NCI-H524 (cell line): ENCODE measurements at places on chromosomes 2 and 18.

- no peak for DNase-seq
Measured at GRCh38 chr18:73739098-73739497, 408.5 kb downstream of the FBXO15 start.

DNA sequence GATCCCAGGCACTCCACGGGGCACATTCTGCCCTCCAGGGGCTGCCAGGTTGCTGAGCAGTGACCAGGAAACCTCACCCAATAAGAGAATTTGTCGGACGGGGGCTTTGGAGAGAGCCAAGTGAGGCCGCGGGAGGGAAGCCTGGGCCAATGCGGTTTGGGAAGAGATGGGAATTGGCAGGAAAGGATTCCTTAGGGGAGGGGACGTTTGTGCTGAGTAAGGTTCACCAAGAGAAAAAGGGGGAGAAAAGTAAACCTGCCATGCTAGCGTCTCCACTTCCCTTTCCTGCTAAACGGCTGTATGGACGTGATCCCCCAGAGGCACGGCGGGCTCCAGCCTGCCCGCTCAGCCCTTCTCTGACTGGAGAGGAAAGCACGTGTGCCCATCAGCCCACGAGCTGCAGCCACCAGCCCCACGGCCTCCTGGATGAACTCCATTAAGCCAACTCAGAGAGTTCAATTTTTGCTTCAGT is 194.4 kb upstream of the ID2 start:
- DNase-seq, result no peak

DNA sequence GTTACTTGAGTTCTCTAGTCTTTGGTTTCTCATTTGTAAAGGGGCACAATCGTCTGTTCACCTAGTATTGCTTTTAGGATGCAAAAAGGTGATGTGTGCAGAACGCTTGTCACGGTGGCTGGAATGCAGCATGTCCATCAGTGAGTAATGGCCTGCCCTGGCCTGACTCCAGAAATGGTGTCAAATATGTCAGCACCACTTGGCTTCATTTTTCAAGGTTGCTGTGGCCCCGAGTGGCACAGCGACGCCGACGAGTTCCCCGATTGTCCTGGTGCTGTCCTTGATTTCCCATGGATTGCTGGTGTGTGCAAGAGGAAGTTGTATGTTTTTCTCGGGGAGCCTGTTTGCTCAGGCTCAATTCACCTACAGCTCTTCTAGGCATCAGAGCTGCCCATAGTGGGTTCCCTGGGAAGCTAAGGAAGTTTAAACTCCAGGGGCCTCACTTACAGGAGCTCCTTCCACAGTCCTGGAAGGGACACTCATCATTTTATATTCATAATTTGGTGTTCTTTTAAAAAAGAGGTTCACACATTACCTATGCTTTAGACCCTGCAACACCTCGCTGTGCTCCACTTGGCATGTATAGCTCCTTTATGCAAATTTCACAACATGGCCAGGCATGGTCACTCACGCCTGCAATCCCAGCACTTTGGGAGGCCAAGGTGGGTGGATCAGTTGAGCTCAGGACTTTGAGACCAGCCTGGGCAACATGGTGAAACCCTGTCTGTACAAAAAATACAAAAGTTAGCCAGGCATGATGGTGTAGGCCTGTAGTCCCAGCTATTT is 25.6 kb upstream of the ZNF407 start:
- DNase-seq, result no peak

- no peak for DNase-seq
Measured at GRCh38 chr2:154488801-154489200, 209.7 kb upstream of the KCNJ3 start.

DNA sequence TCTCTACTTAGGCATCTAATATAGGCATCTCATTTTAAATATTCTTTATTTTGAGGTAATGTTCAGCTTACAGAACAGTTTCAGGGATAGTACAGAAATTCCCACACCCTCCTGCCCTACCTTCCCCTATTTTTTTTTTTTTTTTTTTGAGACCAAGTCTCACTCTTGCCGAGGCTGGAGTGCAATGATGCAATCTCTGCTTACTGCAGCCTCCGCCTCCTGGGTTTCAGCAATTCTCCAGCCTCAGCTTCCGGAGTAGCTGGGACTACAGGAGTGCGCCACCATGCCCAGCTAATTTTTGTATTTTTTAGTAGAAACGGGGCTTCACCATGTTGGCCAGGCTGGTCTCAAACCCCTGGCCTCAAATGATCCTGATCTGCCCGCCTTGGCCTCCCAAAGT is 97.6 kb downstream of the EPB41L5 start:
- DNase-seq, result no peak

GRCh38 chr2:215797676-215798075 is 215.7 kb downstream of the MREG start:
- no peak for DNase-seq

GRCh38 chr2:172376505-172377125 is 50.8 kb upstream of the ITGA6 start:
- peak; percentile 57 for DNase-seq

DNA sequence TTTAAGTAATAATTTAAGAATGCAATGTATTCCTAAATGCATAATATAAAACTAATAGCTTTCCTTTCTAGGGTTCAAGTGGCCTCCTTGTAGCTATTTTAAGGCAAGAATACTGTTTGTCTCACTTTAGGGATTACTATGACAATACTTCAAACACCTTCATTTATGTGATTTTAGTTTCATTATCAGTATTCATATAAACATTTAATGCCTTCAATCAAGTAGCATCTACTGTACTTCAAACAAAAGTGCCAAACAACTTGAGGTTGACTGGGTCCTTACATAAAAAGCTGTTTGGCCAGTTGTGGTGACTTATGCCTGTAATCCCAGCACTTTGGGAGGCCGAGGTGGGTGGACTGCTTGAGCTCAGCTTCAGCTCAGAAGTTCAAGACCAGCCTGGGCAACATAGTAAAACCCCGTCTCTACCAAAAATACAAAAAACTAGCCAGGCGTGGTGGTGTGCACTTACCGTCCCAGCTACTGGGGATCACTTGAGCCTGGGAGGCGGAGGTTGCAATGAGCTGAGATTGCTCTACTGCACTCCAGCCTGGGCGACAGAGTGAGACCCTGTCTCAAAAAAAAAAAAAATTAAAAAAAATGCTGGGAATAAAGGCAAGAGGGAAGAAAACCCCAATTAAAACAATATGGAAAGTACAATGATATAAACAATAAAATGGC is 9.3 kb downstream of the MEX3C start:
- no peak for DNase-seq

- DNase-seq, result no peak
Measured at GRCh38 chr2:20501974-20502373, 55.1 kb downstream of the RHOB start.

- DNase-seq, result no peak
Measured at GRCh38 chr2:65107530-65107929, 22.4 kb downstream of the RAB1A start.

DNA sequence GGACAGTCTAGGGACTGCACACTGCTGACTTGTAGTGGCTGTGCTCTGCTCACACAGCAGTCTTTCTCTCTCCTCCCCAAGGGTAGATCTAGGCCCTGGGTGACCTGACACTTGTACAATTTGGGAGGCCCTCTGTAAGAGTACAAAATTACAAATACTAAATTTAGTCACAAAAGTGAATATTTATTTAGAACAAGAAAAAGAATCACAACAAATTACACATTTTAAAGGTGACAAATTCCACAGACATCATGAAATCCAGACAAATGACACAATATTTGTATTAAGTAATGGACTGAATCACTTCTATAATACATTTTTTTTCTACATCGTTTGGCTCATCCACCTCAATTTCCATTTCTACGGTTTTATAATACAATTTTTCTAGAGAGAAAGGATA is 496.4 kb downstream of the TXNL1 start:
- no peak for DNase-seq

GRCh38 chr18:55861266-55861665 is 273.3 kb upstream of the TCF4 start:
- DNase-seq, result no peak

GRCh38 chr2:168650781-168651180 is 151.7 kb upstream of the NOSTRIN start:
- no peak for DNase-seq

GRCh38 chr2:11573418-11574175 is 39.8 kb downstream of the GREB1 start:
- no peak for DNase-seq

- no peak for DNase-seq
Measured at GRCh38 chr2:241291977-241292376, 23.5 kb downstream of the HDLBP start.

DNA sequence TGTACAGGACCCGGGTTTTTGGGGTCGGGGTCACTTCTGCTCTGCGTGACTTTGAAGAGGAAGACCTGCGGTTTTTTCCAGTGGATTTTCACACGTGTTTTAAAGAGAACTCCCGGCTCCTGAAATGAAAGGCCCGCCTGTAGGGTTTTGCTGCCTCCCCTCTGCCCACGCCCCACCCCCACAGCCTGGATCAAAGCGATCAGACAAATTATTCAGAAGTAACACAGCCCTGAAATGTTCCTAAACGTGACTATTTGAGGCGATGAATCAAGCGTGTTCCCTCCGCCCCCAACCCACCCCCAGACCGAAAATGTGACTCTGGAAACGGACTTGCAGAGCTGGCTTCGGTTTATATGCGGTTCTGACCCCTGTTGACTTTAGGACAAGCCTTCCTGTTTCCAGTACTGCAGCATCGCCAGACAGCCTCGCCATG is 28.7 kb upstream of the SMIM21 start:
- DNase-seq, result no peak

DNA sequence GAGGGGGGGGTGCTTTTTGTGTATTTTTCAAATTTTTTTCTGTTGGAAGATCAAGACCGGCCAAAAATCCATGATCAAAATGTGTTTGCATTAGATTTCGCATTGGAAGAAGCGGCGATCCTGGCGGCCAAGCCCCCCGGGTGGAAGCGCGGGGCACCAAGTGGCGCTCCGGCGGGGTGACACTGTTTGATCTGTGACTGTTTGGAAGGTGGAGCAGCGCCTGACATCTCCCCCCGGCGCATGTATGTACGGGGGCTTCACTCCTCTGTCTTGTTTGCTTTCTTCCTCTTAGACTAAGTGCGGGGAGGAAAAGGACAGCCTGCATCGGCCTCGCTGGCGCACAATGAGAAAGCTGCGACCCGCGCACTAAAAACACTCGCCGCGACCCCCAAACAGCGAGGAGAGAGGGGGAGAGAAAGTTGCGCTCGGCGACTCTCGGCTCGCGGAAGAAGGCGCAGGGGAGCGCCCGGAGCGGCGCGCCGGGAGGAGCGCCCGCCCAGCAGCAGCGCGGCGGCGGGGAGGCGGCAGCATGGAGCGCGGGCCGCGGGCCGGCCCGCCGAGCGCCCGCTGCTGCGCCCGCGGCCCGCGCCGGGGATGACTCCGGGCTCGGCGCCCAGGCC is 515 bp downstream of the TSHZ1 start:
- no peak for DNase-seq
